ENCODE measurements at places on chromosomes 12 and 14.

- DNase-seq: no peak
Observed at GRCh38 chr14:77601846-77602619, 14.4 kb downstream of the SPTLC2 start.

DNA sequence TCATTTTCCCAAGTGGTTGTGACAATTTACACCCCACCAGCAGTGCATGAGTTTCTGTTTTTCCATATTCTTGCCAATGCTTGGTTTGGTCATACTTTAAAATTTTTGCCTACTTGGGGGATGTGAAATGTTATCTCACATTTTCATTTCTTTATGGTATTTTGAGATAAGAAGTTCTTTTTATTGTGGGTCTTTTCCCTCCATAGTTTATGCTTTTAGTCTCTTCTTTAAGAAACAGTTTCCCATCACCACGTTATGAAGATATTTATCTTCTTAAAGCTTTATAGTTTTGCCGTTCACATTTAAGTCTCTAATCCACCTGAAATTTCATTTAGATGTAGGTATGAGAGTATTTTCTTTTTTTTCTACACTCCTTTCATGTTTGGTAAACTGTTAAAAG lies 95.7 kb downstream of the PPM1A start:
- no peak for DNase-seq

DNA sequence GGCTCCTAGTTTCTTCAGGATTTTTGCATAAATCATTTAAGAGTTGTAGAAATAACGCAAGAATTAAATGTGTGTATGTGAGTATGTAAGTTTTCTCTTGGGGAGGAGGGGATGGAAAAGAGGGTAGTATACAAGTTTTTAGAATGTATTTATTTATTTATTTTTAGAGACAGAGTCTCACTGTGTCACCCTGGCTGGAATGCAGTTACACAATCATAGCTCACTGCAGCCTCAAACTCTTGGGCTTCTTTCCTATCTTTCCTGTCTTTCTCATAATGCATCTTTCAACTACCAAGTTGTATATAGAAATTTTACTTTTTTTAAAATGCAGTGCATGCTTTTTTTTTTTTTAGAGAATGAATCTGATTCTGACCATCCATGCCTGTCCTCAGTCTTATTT lies 269.0 kb upstream of the GARIN2 start:
- DNase-seq: no peak

DNA sequence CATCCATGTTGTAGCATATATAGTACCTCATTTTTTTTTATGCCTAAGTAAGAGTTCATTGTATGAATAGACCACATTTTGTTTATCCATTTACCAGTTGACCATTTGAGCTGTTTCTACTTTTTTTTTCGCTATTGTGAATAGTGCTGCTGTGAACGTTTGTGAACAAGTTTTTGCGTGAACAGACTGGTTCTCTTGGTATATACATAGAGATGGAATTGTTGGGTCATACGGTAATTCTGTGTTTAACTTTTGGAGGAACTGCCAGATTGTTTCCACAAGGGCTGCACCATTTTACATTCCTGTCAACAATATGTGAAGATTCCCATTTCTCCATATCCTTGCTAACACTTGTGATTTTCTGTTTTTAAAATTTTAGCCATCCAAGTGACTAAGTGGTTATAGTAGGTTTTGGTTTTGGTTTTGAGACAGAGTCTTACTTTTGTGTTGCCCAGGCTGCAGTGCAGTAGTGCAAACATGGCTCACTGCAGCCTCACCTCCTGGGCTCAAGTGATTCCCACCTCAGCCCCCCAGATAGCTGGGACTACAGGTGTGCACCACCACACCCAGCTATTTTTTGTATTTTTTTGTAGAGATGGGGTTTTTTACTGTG lies 68.3 kb upstream of the AMN start:
- DNase-seq: no peak

- no peak for DNase-seq
Observed at GRCh38 chr14:84750284-84750683, 779.7 kb upstream of the FLRT2 start.

GRCh38 chr14:64762044-64763034 lies 58.1 kb downstream of the PLEKHG3 start:
- peak; percentile 31 for DNase-seq

GRCh38 chr12:119225454-119225853 lies 46.7 kb downstream of the HSPB8 start:
- DNase-seq: no peak

- DNase-seq: no peak
Observed at GRCh38 chr12:31246470-31246850, 79.5 kb downstream of the SINHCAF start.

- DNase-seq: no peak
Observed at GRCh38 chr14:32565256-32565655, 236.2 kb downstream of the AKAP6 start.

DNA sequence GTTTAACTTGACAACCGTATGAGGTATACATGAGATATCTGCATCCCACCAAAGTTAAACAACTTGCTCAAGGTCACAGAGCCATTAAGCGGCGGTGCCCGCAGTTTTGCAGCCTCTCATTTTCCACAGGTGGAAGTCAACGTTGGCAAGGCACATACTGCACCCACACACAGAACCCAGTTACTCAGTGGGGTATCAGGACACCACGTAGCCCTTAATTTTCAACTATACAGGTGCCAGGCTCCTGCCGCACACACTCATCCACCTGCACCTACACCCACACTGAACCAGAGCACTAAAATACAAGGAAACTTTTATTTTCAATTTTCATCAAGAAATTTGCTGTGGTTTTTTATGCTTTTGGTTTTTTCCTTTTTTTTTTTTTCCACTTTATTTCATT lies 1.7 kb upstream of the NOP2 start:
- DNase-seq: no peak

DNA sequence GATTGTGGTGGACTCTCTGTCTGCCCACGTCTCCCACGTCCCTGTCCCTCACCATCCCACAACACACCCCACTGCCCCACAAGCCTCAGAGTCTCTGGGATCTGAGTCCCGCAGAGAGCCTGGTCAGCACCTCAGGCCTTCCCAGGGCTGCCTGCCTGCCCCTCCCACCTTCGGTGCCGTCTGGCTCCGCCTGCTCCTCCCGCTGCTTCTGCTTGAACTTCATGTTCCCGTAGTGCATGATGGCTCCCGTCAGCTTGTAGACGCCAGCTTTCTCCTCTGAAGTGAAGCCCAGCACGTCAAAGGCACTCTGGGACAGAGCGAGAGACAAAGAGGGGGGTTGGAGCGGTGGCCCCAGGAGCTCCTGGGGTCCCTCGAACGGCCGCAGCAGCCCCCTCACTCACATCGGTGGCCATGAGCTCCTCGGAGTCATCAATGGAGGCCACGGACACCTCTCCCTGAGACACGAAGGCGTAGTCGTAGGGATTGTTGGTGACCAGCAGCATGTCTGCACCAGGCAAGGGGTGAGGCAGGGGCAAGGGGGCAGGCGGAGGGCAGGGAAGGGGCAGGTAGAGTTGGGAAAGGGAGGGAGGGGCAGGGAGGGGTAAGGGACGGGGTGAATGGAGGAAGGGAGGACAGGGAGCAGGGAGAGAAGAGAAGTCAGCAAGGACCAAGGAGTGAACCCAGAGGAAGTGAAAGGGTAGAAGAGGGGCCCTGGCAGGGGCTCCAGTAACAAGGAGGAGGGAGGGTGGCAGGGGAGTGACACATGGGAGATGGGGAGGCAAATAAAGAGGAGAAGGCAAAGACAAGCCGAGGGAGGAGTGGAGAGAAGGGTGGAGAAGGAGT lies 5.6 kb downstream of the MYH6 start:
- no peak for DNase-seq

DNA sequence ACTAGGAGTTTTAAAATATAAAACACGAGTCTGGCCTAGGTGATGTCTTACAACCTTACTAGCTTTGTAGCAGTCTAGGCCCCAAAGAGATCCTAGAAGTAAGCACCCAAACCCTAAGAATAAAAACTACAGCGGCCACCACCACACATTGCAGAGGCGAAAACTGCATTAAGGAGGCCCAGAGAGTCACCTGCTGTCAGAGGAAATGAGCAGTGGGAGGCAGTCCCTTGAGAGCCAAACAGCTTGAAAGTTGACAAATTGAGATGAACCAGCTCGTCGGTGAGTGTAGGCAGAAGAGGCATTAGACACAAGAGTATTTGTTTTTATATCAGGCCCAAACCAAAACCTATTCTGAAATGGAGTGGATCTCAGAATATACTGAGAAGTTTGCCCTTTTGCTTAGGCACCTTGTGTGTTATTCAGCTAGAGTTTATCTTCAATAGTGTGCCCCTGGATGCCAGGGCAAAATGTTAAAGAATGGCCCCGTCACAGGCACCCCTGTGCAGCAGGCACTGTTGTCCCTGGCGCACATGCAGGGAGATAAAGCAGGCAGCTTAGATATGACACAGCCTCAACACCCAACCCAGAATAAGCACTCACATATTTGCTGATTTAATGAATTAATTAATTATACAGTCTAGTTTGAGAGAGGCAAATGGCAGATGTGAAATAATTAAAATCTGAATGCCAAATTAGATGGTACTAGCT lies 56.7 kb downstream of the TTC7B start:
- DNase-seq: no peak

GRCh38 chr12:51746416-51746815 lies 102.1 kb downstream of the FIGNL2 start:
- DNase-seq: no peak

- DNase-seq: no peak
Observed at GRCh38 chr12:109295764-109296425, 13.2 kb downstream of the FOXN4 start.

DNA sequence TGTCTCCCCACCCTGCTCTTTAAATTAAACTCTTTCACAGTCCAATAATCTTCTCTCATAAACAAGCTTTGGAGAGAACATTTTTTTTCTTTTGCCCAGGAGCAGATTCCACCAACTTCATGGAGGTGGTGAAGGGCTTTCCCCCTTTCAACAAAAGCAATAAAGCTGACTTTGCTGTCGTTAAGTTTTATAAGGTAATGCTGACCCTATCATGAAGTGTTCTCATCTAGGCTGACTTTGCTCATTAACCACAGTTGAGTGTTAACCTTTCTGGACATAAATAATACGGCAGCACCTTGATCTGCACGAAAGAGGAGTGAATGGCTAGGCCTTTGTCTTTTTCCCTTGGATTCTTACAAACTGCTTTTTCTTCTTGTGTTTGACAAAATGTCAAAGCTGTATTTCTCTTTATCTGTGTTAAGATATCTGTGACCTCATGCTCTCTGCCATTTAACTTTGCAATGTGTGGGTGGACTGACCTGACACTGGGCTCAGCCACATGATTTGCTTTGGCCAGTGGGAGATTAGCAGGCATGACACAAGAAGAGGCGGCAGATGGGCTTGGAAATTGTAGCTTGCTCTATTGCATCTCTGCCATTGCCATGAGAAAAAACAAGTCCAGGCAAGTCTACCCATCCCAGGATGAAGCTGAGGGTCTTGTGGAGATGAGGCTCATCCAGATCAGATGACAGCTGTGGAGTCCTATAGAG lies 470.9 kb upstream of the CCDC196 start:
- DNase-seq: no peak

- no peak for DNase-seq
Observed at GRCh38 chr14:86521031-86521730, 991.2 kb downstream of the FLRT2 start.

DNA sequence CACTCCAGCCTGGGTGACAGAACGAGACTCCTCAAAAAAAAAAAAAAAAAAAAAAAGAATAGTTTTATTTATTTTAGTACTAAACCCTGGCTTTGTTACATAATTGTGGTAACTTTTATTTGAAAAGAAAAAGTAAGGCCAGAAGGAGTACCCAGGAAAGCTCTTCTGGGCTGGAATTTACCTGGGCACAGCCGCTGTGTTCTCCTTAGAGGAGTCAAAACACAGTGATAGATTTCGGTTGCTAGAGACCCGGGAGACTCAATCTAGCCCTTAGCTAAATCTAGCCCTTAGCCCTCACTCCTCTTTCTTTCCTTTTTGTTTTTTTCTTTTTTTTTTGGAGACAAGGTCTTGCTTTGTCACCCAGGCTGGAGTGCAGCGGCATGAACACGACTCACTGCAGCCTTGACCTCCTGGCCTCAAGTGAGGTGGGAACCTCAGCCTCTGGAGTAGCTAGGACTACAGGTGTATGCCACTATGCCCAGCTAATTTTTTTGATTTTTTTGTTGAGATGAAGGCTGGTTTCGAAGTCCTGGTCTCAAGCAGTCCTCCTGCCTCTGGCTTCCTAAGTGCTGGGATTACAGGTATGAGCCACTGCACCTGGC lies 49.7 kb downstream of the SYNE2 start:
- DNase-seq: no peak

GRCh38 chr14:68250927-68251768 lies 431.6 kb downstream of the RAD51B start:
- no peak for DNase-seq

DNA sequence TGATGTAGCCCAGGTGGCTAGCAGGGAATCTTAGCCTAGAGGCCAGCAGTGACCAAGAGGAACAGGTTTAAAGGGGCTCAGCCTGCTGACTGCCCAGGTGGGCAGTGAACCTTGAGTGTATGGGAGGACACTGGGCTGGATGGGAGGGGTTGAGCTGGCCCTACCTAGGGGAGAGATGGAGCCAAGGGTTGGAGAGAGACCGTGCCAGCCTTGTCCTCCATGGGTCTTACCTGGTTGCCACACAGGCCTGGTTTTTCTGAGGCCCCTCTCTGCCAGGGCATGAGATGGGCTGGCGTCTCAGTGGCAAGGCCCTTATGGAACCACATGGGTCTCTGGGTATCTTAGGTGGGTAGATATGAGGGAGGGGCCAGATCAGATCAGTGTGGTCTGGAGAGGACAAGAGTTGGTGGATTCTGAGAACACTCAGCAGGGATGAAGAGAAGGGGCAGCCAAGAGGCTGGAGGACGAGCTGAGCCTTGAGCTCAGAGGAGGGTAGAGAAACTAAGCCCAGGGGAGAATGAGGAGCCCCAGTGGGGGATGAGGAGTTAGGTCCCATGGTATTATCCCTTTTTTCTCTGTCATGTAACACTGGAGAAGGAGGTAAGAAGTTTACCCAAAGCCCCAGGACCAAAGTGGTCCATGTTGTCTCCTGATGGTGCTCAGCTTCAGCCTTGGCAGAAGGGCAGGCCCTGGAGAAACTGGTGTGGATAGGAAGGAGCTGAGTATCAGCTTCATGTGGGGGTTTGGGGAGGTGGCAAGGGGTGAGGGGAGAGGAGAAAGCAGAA lies 3.7 kb downstream of the GZMB start:
- DNase-seq: no peak

DNA sequence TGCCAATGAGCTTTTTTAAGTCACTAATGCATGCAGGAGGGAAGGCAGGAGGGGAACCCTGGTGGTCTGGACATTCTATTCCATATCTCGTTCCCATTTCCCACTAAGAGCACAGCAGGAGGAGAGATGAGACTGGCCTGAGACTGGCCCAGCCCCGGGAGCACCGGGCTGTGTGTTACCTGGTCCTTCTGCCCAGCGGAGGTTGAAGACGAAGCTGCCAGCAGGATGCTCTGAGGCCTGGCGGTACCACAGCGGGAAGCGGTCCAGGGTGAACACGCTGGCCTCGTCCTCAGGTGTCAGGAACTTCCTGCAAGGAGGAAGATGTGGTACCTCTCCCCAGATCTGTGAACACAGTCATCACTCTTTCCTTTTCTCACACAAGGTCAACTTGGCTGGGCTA lies 23.9 kb downstream of the LRTM2 start:
- no peak for DNase-seq

GRCh38 chr12:24489939-24490338 lies 459.0 kb downstream of the BCAT1 start:
- no peak for DNase-seq

GRCh38 chr12:45244561-45245343 lies 28.9 kb downstream of the ANO6 start:
- no peak for DNase-seq
